NCI-H510A (cell line): ENCODE measurements at places on chromosomes 16 and 17.

- no peak for DNase-seq
Measured at GRCh38 chr16:75948886-75949285, 222.6 kb upstream of the CPHXL start.

GRCh38 chr16:87895641-87896141, 26.4 kb upstream of the SLC7A5 start:
- no peak for DNase-seq

DNA sequence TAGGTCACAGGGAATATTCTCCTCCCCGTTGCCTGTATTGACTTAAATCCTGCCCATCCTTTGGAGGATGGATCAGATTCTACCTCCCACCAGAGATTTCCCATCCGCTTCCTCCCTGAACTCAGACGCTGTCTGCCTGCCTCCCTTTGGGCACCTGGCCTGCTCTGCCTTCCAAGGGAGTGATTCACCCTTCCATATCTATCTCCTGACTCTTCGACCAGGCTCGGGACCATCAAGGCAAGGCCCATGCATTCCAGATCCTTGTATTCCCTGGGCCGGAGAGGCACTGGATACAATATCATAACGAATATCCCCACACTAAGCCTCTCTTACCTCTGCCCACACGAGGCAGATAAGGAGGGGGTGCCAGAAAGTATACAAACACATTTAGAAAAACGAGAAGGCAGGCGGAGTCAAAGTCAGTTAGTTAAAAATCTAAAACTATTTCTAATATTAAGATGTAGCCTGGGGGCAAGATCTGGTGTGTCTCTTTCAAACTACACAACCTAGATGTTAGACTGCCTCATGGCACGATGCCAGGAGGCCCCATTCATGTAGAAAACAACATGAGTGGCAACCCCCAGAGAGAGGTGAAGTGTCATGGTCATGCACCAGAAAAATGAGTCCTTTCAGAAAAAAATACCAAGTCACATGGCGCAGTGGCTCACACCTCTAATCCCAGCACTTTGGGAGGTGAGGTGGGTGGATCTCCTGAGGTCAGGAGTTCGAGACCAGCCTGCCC, 9.2 kb downstream of the PMP22 start:
- no peak for DNase-seq

- DNase-seq: no peak
Measured at GRCh38 chr16:19690196-19690595, 27.8 kb downstream of the KNOP1 start.

- DNase-seq: no peak
Measured at GRCh38 chr16:20175358-20175757, 101.7 kb upstream of the GPR139 start.

- no peak for DNase-seq
Measured at GRCh38 chr17:64096037-64096436, 33.9 kb downstream of the ERN1 start.

DNA sequence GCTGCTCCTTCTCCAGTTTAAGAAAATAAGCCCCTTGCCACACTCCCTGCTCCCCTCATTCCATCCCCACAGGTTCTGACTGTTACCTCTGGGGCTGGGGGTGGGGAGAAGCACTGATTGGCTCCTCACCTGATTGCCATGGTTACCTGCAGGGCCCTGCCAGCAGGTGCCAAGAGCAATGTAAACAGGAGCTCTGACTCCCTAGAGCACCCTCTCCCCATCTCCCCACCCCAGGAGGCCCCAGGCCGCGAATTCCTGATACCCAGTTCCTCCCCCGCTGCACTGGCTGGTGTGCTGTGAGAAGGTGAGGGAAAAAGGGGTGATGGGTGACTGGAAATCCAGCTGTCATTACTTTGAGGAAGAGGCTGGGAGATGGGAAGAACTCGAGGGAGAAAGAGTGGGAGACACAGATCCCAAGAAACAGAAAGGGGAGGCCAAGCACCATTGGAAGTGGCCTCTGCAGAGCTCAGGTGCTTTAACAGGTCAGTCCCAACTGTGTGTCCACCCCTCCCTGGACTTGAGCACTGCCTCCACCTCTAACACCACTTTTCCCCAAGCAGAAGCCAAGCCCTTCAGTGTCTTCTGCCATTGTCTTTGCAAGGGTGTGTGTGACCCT, 4.5 kb downstream of the PCGF2 start:
- DNase-seq: peak; percentile 61

DNA sequence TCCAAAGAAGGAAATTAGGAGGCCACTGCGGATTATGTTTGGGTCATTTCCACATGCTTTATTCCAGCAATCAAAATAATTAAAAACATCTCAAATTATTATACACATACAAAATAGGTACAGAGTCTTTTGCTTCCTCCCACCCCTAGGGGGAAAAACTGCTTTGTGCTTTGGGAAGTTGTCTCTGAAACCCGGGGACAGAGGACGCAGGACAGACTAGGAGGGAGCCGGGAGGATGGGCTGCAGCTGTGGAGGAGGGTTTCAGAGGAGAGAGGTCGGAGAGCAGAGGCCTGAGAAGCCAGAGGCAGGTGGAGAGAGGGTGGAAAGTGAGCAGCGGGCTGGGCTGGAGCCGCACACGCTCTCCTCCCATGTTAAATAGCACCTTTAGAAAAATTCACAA, 17.4 kb downstream of the COL1A1 start:
- DNase-seq: no peak

DNA sequence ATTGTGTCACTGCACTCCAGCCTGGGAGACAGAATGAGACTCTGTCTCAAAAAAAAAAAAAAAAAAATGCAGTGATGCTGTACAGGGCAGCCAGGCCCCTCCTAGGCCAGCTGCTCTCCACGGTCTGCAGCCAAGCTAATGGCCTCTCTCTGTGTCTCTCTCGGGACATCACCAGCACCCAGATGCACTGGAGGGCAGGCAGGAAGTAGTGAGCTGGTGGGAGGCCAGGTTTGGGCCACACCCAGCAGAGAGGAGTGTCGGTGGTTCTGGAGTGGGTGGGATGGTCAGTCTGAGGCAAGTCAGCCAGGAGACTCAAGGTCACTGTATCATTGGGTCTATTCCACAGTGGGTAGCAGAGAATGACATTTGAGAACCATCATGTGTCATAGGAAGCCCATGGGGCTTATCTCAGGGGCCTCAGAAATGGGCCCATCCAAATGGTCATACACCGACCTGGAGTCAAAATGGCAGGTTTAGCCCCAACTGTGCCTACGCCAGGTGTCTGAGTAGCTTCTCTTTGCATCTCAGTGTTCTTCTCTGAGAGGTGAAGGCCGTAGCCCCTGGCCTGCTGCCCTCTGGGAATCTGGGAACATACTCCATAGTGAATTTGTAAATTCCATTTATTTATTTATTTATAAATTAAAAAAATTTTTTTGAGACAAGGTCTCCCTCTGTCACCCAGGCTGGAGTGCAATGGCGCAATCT, 22.7 kb downstream of the WNT9B start:
- no peak for DNase-seq

- no peak for DNase-seq
Measured at GRCh38 chr17:28334171-28334570, 1.1 kb downstream of the IFT20 start.

DNA sequence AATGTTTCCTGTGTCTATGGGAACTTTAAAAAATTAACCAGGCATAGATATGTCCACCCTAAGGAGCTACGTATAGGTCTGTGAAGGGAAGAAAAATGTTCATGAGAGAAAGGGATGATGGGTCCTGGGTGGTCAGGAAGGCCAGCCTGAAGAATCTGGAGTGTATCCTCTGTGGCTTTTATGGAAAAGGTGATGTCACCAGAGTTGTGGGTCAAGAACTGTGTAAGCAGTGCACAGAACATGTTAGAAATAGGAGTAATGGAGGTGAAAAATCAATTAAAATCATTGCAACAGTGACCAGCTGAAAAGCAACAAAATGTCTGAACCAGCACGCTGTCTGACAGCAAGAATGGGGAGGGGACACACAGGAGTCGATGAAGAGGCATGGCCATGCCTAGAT, 68.5 kb downstream of the USP31 start:
- DNase-seq: no peak

- DNase-seq: no peak
Measured at GRCh38 chr17:59623151-59623550, 3.5 kb downstream of the CLTC start.

GRCh38 chr17:1412185-1413110, 12.4 kb upstream of the YWHAE start:
- DNase-seq: no peak

GRCh38 chr17:45430738-45431530, 1.7 kb downstream of the ARHGAP27 start:
- DNase-seq: no peak

- no peak for DNase-seq
Measured at GRCh38 chr17:29393436-29393835, 3.3 kb downstream of the TAOK1 start.

DNA sequence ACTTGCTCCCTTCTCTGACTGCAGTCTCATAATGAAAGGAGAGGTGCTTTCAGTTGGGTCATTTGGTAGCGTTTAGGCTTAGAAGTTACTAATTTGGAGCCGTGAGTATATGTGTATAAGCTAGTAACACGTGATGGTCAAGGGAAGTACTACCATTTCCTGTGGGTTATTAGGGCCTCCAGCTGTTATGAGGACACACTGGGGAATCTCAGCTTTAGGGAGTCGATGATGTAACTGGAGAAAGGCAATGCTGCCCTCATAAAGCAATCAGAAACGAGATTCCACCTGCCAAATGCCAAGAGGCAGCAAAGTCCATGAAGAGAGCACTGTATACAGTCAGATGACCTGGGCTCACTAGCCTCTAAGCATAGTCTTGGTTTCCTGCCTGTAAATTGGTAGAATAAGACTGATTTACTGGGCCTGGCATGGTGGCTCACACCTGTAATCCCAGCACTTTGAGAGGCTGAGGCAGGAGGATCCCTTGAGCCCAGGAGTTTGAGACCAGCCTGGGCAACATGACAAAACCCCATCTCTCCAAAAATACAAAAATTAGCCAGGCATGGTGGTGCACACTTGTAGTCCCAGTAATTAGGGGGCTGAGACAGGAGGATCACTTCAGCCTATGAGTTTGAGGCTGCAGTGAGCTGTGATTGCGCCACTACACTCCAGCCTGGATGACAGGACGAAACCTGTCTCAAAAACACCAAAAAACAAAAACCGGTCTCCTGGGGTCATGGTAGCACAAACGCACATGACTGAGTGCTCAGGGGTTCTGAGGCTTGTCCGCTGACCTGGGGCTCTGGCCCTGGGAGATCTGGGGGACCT, 53.0 kb downstream of the SF3B3 start:
- no peak for DNase-seq

DNA sequence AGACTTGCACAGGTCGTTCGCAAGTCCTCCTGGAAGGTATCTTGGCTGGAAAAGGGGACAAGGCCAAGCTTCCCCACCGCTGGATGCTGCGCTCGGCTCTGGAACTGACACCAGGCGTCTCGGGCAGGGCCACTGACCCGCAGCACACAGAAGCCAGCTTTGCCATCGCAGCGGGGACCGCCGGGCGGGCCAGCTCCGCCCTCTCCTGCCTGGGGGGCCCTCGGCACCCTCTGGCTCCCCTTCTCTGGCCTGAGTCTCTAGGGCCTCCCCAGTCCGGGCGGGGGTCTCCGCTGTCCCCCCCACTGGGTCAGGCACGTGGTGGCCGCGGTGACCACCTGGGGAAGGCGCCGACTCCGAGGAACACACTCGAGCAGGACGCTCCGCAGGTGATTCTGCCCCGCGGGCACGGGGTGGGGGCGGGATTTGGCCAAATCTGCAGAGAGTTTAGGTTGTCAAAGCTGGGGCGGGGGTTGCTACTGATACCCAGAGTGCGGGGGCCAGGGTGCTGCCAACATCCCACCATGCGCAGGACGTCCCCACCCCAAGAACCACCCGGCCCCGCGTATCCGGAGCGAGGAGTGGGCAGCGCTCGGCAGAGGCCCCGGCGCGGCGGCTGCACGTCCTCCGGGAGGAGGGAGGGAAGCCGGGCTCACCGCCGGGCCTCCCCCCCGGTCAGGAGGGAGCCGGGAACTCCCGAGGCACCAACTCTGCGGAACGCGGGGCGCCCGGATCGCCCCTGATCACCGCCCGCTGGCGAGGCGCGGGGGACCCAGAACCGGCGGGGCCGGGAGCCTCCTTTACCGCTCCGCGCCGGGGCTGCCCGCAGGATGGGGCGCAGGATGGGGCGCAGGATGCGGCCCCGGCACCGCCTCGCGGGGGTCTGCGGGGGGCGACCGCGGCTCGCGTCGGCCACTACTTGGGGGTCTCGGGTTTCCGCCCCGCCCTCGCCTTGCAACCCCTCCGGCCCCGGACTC, 744 bp upstream of the METRNL start:
- no peak for DNase-seq

- no peak for DNase-seq
Measured at GRCh38 chr17:3626831-3627768, 8.9 kb downstream of the SHPK start.

DNA sequence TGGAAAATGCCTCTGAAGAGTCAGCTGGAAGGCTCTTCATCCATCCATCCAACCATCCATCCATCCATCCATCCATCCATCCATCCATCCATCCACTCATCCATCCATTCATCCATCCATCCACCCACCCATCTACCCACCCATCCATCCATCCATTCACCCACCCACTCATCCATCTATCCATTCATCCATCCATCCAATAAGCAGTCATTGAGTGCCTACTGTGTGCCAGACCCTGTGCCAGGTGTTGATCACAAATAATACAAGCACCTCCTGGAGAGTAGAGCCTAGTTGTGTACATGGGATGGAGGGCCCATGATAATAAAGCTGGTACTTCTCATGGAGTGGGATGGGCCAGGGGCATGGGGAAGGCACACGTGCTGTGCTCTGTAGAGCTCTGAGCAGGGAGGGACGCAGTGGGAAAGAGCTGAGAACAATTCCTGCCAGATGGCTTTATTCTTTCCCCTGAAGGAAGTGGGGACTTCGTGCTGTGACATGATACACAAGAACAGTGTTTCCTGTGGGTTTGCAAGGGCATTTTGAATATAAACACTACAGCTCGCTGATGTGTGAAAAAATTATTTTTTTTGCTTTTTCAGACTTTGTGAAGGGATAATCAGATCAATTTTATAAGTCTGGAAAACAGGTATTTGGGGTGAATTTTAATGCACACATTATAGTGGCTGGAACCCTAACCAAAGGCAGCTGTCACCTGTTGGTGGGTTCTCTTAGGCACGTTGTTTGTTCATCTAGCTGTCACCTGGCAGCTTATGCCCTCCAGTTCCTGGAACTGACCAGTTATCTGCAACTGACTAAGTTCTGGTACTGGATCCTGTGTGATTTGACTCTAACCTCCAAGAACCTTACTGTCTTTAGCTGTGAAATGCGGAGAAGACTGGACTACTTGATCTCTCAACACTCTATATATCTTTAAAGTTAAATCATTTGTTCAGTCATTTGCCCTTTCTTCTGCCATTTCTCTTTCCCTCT, 61.3 kb downstream of the PRKCB start:
- no peak for DNase-seq

DNA sequence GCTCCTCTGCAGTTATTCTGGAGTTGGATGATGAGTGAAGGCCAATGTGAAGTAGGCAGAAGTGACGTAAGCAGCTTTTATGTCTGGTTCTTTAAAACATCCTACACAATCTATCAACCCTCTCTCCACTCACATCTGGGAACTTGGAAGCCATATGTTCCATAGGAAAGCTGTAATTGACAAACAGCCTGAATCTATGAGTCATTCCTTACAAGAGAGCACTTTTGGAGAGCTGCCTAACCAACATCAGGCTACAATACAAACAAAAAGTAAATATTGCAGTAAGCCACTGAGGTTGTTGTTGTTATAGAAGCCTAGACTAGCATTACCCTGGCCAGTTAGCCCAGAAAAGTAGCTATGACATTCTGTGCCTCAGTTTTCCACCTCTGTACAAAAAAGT, 5.9 kb downstream of the CCL7 start:
- DNase-seq: no peak

- DNase-seq: peak; percentile 97
Measured at GRCh38 chr16:22190081-22190775, 15.8 kb upstream of the EEF2K start.
